Caki2 (cell line): ENCODE measurements at places on chromosomes 5 and 9. TPM values are rescaled to one million over a fixed set of nuclear protein-coding genes. Genes with fewer than 3 reads are reported as not detected.
A peak's percentile ranks its signal among the peaks of the same experiment; 100 is the strongest.

PCDHGC4 gene
- not detected in 2 replicates for total RNA-seq

GRCh38 chr9:123414204-123414603 is 58.2 kb downstream of the CRB2 start:
- no peak for DNase-seq

GRCh38 chr5:41264019-41264418 is 50.7 kb upstream of the C6 start:
- DNase-seq = no peak

GRCh38 chr9:133115604-133116345 is 5.3 kb downstream of the RALGDS start:
- DNase-seq = no peak

DNA sequence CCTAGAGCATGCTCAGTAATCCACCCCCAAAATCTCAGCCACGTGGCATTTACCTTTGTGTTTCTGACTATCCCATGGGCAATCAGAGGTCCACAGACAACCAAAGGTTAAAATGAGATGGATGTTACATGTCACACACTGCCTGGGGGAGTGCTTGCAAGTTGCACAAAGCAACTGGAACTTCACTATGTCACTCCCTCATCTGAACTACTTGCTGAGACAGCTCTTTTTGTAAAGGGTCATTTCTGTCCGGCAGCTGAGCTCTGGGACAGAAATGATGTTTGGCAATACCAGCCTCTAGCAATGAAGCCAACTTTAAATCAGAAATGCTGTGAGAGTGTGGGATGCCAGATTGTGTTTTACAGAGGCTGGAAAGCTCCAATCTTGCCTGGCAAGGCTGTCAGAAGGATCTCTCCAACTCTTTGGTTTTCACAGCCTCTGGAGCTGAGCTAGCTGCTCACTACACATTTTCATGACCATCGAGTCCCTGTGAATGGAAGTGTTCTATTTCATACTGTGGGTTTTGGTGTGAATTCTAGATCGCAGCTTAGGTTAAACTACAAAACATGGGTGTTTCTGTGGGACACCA is 66.3 kb upstream of the TMEM215 start:
- no peak for DNase-seq

GPR150 gene
- 0.17 TPM in 1 of 2 replicates, not detected in the other for total RNA-seq

IL13 gene
- total RNA-seq = not detected in 2 replicates

GRCh38 chr9:942805-943580 is 33.5 kb upstream of the DMRT3 start:
- no peak for DNase-seq

GRCh38 chr5:62327138-62328053 is 21.4 kb downstream of the KIF2A start:
- no peak for DNase-seq

DNA sequence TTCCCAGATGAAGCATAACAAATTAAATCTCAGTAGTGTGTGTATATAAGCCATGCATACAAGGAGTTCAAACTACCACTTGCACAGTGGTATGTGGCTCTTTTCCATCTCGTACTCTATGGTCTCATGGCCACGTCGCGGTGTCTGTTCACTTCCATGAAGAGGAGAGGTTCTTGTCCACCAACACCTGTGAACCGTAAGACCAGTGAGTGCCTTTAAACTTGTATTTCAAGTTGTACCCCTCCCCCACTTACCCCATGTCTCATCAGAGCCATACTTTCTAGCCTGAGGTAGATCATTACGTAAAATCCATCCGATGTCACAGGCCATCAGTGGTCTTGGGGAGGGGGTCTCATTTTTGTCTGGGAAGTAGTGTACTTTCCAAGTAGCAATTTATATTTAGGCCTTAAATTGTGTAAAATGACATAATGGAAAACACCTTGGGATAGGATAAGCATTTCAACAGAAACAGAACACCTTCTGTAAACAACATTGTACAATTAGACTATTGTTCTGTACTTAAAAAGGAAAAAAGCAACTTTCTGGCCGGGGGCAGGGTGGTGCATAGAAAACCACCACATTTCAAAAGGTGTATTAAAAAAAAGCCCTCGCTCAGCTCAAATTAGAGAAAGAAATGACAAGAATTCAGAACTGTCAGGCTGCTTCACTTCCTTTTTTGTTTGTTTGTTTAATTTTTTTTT is 163.0 kb downstream of the SMARCA2 start:
- no peak for DNase-seq

- peak; percentile 40 for DNase-seq
Observed at GRCh38 chr5:141704782-141705297, 22.8 kb upstream of the ARAP3 start.

- no peak for DNase-seq
Observed at GRCh38 chr9:93057703-93058354, 672 bp upstream of the SUSD3 start.

- no peak for DNase-seq
Observed at GRCh38 chr9:118091226-118091625, 387.0 kb downstream of the TLR4 start.

DNA sequence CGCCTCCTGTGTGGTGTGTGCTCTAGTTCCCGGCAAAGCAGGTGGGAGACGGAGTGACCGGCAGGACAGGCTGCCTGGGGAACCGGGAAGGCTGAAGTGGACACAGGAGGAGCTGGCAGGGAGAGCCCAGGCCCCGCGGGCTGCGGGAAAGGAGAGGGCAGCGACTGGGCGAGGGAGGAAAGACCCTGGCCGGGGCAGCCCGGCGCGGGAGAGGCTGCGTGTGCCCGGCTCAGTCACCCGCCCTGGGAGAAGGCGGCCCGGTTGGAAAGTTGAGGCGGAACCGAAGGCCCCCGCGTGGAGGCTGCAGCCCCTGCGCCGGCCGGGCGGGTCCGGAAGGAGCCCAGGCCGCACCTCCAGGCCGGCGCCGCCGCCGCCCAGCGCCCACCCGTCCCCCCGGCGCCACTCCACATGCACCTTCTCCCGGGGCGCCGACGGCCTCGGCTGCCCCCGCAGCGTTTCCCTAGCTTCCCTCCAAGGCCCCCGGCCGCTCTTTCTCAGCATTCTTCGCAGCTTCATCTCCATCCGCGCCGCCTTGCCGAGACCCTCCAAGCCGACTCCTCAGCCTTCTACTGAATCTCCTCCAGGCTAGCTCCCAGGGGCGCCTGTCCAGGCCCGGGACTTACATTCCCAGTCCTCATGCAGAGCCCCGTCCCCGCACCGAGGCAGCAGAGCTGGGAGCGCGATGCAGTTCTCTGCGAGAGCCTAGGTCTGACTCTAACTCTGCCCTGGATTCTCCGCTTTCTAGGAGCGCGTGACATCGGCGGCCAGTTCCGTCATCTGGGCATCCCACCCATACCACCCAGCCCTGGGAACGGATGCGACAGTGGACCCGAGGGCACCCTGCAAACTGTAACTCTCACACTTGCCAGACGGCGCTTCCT is 152.0 kb downstream of the ERCC6L2 start:
- DNase-seq = no peak

DNA sequence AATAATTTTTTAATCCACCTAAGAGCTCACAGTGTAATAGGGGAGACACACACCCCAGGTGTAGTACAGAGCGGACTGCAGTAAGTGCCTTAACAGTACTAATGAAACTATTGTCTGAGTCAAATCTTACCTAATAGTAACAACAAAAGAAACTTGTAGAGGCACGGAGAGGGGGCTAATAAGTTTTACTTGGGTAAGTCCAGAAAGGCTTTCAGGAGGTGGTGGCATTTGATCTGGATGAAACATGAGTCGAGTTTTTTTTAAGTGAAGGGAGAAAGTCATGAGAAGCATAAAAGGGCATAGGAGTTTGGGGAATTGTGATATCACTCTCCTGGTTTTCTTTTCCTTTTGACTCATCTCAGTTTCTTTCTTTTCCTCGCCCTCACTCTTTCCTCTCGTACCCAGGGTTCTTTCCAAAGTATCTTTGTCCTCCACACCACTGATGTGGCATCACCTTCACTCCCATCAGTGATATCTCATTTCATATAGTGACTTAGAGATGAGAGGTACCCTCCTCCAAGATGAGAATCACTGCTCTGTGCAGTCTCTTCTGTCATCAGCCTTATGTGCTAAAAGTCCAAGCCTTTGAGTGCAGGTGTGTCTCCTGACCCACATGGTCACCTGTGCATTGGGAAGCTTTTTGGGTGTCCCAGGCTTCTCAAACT is 2.0 kb downstream of the CTNNA1 start:
- no peak for DNase-seq

INSL4 gene
- not detected in 2 replicates for total RNA-seq

IRX2 gene
- total RNA-seq = not detected in 2 replicates

LCN1 gene
- not detected in 2 replicates for total RNA-seq
